ENCODE measurements at places on chromosomes 4 and X.

GRCh38 chrX:15890463-15890862 lies 35.9 kb upstream of the AP1S2 start:
- DNase-seq = no peak

- DNase-seq = no peak
These were observed 22.4 kb downstream of the PCDH18 start for GRCh38 chr4:137509855-137510282.

GRCh38 chrX:31007321-31007720 lies 64.5 kb downstream of the FTHL17 start:
- no peak for DNase-seq

DNA sequence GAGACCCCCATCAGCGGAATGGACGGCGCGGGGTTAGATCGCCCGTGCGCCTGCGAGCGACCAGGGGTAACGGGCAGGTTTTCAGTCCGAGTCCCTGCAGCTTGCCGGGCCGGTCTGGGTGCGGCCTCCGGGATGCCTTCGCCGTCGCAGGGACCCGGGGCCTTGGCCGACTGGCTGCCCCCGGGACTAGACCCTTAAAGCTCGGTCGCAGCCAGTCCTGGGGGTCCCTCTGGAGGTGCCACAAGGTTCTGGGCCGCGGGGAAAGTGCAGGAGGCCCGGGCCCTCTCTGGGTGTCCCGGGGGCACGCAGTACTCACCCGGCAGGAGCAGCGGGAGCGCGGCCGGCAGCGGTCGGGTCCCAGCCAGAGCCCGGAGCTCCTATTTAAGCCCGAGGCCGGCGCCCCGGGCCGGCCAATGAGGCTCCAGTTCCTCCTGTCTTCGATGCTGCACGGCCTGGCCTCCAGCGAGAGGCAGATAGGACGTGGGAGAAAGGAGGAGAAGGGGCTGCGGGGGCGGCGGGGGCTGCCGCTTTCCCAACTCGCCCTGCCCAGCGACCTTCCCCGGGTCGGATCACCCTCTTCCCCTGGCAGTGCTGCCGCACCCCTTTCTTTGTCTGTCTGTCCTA lies at the start of gene SPON2:
Gene SPON2 (minus strand): TSS at position 356 of the 624 bp plus-strand sequence.
- DNase-seq = no peak

- no peak for DNase-seq
These were observed 30.2 kb downstream of the AFF2 start for GRCh38 chrX:148530464-148531077.

Data from right atrium auricular region (tissue), 2 donors.